ENCODE measurements at places on chromosomes 11 and 22. TPM values are rescaled to one million over a fixed set of nuclear protein-coding genes. Genes with fewer than 3 reads are reported as not detected.

GRCh38 chr22:32063701-32064100 lies 20.6 kb downstream of the SLC5A1 start:
- peaks cover 5% of the 10 kb centered on the region for H3K4me1 ChIP-seq
- DNase-seq, result no peak
- H3K27me3 ChIP-seq, result no peaks in the 10 kb centered on the region
- H3K4me3 ChIP-seq, result no peak overlapping the region

GRCh38 chr11:126216526-126217305 lies 5.1 kb downstream of the FAM118B start:
- H3K27me3 ChIP-seq, result no peaks in the 10 kb centered on the region
- no peak for DNase-seq
- H3K27ac ChIP-seq, result no peak overlapping the region
- peaks cover 35% of the 10 kb centered on the region for H3K4me1 ChIP-seq
- no peak overlapping the region for H3K4me3 ChIP-seq
- H3K36me3 ChIP-seq, result no peaks in the 10 kb centered on the region

GRCh38 chr11:36622431-36623136 lies 24.5 kb upstream of the RAG2 start:
- no peaks in the 10 kb centered on the region for H3K36me3 ChIP-seq
- no peaks in the 10 kb centered on the region for H3K27me3 ChIP-seq
- H3K27ac ChIP-seq, result no peak overlapping the region
- no peak overlapping the region for H3K4me3 ChIP-seq
- no peak for DNase-seq

GRCh38 chr11:12397931-12398334 lies 20.6 kb downstream of the PARVA start:
- no peaks in the 10 kb centered on the region for H3K27me3 ChIP-seq
- no peaks in the 10 kb centered on the region for H3K36me3 ChIP-seq
- peaks cover 3% of the 10 kb centered on the region for H3K4me1 ChIP-seq

GRCh38 chr11:3929649-3930048 lies 74.2 kb downstream of the STIM1 start:
- peak overlapping the region; percentile 33 for H3K4me3 ChIP-seq
- peak overlapping the region; percentile 85 for H3K27ac ChIP-seq
- H3K27me3 ChIP-seq, result no peaks in the 10 kb centered on the region
- no peak for DNase-seq
- no peaks in the 10 kb centered on the region for H3K36me3 ChIP-seq

DNA sequence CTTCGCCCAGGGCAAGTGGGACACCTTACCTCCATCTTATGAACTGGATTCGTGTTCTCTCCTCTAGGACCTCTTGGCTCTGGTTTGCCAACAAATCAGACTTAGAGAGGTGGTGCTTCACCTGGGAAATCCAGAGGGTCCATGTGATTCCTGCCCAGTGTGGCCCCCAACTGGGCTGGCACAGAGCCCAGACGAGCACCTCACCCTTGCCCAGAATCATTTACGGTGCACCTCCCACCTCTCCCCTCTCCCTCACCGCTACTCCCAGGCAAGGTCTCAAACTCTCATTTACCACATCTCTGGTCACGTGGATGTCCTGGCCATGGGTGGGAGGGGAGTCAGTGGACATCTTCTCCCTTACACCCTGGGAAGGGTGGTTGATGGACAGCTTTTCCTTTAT lies 1.1 kb downstream of the SPATA19 start:
- no peak for DNase-seq
- no peaks in the 10 kb centered on the region for H3K36me3 ChIP-seq
- H3K4me3 ChIP-seq, result no peak overlapping the region
- H3K27ac ChIP-seq, result no peak overlapping the region

- no peaks in the 10 kb centered on the region for H3K27me3 ChIP-seq
- H3K4me3 ChIP-seq, result no peak overlapping the region
- no peak for DNase-seq
- no peak overlapping the region for H3K27ac ChIP-seq
Measured at GRCh38 chr11:108703916-108704315, 39.0 kb downstream of the DDX10 start.

DNA sequence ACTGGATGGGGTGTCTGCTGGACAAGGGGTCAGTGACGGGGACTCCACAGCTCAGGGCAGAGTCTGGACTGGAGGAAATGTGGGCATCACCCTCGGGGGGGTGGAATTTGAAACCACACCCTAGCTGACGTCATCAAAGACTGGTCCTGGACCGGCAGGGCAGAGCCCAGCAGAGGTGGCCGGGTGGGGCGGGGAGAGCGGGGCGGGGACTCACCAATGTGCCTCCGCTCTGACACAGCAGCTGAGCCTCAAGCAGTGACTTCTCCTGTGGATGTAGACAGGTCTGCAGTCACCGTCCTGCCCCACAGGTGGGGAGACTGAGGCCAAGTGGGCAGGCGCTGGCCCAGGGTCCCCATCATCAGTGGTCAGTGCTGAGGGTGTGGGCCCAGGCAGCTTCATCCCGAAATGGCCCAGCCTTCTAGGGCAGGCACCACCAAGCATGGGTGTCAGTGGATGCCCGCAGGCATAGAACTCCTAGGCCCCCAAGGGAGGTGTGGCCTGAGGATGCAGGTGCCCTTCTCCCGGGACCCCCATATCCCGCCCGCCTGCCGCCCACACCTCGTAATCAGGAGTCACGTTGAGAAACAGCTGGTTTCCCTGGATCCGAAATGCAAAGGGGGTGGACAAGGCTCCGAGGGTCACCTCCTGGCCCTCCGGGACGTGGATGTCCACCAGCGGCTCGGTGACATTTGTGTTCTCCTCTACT lies 603 bp downstream of the CDHR5 start:
- H3K36me3 ChIP-seq, result no peaks in the 10 kb centered on the region
- H3K27me3 ChIP-seq, result no peaks in the 10 kb centered on the region
- H3K27ac ChIP-seq, result no peak overlapping the region
- H3K4me3 ChIP-seq, result no peak overlapping the region
- H3K4me1 ChIP-seq, result peaks cover 9% of the 10 kb centered on the region

- H3K4me1 ChIP-seq, result no peaks in the 10 kb centered on the region
- H3K27ac ChIP-seq, result no peak overlapping the region
- H3K27me3 ChIP-seq, result peaks cover 20% of the 10 kb centered on the region
- no peak overlapping the region for H3K4me3 ChIP-seq
- H3K36me3 ChIP-seq, result no peaks in the 10 kb centered on the region
Measured at GRCh38 chr11:69431136-69431535, 50.3 kb upstream of the LINC01488 start.

Gene PIH1D2
- total RNA-seq, result 0.84 TPM

Gene KRTAP5-8
- not detected for total RNA-seq

Gene PNPLA5
- not detected for total RNA-seq

Gene GSTT2B
- 12.3 TPM for total RNA-seq

Gene MUC6
- total RNA-seq, result not detected

Gene BANF1
- 329 TPM for total RNA-seq

Gene UCP3
- total RNA-seq, result 53.8 TPM

Gene EPS8L2
- 1.9 TPM for total RNA-seq
